ENCODE measurements at places on chromosomes 12 and 14.

DNA sequence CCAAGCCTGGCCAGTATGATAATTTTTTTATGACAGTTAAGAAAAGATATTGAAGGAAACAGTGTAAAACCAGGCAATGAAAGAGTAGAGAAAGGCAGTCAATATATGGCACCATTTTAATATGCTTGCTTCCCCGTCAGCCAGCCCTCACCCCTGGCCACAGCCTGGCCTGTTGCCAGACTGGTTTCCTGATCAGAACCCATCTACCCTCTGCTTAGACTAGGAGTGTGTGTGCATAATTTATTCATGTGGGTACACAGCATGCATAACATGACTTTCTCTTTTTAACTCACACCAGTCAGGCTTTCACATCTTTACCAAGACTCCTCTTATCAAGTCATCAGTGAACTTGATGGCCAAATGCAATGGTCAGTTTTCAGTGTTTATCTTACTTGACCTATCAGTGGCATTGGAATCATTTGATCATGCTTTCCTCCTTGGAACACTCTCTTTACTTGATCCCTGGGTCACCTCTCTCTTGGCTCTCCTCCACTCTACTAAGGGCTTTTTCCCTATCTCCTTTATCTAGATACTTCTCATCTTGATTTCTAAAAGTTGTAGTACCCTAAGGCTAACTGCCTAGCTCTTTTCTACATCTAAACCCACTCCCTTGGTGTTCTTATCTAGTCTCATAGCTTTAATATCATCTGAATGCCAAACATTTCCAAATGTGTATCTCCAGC lies 10.0 kb upstream of the GPR19 start:
- DNase-seq, result no peak

DNA sequence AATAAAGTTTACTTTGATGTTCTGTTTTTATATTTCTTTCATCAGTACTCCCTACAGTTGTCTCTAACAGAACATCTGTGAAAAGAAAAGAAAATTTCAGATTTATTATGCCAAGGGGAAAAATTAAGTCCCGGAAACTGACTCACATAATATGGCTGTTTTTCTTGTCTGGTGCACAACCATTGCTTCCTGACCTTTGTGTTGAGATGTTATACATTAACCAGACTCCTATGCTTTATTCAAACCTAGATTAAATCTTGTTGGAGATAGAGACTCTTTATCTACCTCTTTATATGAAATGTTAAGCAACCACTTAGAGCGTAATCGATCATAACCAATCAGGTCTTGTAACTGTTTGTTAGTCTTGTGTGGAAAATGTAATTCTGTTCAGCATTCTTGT lies 37.6 kb upstream of the BICD1 start:
- DNase-seq, result no peak

DNA sequence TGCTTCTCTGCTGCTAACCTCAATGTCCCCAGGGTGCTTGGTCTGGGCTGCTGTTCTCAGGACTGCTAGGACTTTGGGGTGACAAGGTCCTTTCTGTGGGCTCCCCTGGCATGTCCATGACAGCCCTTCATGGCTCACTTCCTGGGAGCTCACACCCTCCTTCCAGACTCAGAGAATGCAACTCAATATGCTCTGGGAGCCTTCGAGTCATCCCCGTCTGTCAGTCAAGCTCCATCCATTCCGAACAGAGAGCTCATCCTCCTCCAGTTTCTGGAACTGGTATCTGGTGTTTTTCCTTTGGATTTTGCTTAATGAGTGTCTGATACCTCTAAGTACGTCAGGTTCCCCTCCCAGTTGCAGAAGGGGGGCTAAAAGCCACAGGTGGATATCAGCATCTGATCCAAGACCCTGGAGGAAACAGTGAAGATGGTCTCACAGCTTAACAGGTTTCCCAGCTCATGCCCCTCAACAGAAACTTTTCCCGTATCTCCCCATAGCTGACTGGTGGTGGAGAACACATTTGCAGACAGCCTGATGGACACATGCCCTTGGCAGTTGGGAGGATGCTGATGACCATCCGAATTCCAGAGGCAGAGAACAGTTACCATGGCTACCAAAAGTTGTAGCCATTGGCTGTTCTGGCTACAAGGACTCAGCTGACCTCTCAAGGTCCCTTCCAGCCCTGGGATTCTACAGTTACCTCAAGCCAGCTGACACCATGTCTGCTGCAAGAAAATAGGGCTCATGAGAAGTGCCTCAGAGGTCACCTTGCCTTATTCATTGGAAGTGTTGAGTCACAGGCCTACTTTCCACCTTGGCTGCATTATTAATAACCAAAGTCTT lies 9.5 kb upstream of the RAB35 start:
- DNase-seq, result no peak

DNA sequence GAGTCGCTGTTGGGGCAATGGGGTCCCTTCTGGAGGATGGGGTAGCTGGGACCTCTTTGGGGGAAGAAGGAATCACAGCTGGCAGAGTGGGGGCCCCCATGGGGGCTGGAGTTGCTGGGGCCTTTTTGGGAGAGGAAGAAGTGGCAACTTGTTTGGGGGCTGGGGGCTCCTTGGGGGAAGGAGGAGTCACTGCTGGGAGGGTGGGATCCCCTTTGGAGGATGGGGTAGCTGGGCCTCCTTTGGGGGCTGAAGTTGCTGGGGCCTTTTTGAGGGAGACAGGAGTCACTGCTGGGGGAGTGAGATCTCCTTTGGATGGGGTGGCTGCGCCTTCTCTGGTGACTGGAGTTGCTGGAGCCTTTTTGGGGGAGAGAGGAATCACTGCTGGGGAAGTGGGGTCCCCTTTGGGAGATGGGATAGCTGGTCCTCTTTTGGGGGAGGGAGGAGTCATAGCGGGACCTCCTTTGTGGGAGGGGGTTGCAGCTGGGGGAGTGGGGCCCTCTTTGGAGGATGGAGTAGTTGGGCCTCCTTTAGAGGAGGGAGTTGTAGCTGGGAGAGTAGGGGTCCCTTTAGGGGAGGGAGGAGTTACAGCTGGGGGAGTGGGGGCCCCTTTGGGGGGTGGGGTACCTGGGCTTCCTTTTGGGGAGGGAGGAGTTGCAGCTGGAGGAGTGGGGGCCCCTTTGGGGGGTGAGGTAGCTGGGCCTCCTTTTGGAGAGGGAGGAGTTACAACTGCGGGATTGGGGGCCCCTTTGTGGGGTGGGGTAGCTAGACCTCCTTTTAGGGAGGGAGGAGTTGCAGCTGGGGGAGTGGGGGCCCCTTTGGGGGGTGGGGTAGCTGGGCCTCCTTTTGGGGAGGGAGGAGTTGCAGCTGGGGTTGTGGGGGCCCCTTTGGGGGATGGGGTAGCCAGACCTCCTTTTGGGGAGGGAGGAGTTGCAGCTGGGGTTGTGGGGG lies 7.9 kb downstream of the NACA start:
- DNase-seq, result no peak

- no peak for DNase-seq
Observed at GRCh38 chr12:100365411-100365810, 8.5 kb downstream of the SLC17A8 start.

DNA sequence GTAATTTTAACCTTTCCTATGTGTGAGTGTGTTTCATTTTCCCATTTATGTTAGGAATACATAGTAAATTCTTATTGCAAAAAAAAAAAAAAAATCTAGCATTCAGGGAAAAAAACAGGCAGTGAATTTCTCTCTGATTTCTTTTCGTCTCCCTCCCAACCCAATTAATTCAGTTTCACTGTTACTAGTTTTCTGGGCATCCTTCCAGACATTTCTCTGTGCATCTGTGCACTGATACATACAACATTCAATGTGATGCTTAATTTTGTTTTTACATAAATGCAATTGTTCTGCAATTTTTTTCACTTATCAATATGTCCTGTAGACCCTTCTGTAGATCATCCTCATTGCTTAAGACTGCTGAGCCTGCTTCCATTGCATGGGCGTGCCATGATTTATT lies 694.3 kb upstream of the TBX3 start:
- no peak for DNase-seq

DNA sequence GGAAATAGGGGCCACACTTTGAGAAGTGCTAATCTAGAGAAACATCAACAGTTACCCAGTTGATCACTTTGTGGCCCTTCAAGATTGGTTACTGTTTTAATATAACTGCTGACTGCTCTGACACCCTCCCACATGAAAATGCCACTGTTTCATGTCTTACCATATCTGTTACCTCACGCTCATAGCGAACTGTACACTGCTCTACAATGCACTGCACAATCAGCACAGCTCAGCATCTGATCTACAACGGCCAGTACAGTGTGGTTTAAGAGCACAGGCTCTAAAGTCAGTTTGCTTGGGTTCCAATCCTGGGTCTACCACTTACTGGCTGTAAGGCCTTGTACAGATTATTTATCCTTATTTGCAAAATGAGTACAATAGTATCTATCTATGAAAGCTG lies 39.1 kb downstream of the SPPL3 start:
- no peak for DNase-seq

DNA sequence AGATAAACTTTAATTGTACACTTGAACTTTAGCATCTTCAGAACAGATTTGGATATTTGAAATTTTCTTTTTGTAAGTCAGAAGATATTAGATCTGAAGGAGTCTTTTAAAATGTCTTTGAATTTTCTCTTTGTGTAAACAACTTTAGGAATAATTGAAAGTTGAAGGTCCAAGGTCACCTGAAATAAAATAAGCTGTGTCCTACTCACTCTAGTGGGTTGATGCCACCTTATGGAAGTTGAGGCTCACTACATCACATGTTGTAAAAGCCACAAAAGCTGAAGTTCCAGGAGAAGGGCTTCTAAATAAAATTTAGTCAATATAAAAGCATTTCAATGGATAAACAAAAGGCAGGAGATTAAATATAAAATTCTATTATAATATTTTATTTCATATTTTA lies 122.0 kb upstream of the ATXN7L3B start:
- DNase-seq, result no peak

GRCh38 chr14:35669782-35670181 lies 135.8 kb downstream of the INSM2 start:
- no peak for DNase-seq

- no peak for DNase-seq
Observed at GRCh38 chr14:47720281-47720680, 44.9 kb upstream of the MDGA2 start.

- DNase-seq, result no peak
Observed at GRCh38 chr12:94025756-94026155, 122.6 kb upstream of the PLXNC1 start.

GRCh38 chr14:68898248-68899032 lies 80.7 kb downstream of the ACTN1 start:
- no peak for DNase-seq

- no peak for DNase-seq
Observed at GRCh38 chr12:111046896-111047295, 126.5 kb upstream of the MYL2 start.

DNA sequence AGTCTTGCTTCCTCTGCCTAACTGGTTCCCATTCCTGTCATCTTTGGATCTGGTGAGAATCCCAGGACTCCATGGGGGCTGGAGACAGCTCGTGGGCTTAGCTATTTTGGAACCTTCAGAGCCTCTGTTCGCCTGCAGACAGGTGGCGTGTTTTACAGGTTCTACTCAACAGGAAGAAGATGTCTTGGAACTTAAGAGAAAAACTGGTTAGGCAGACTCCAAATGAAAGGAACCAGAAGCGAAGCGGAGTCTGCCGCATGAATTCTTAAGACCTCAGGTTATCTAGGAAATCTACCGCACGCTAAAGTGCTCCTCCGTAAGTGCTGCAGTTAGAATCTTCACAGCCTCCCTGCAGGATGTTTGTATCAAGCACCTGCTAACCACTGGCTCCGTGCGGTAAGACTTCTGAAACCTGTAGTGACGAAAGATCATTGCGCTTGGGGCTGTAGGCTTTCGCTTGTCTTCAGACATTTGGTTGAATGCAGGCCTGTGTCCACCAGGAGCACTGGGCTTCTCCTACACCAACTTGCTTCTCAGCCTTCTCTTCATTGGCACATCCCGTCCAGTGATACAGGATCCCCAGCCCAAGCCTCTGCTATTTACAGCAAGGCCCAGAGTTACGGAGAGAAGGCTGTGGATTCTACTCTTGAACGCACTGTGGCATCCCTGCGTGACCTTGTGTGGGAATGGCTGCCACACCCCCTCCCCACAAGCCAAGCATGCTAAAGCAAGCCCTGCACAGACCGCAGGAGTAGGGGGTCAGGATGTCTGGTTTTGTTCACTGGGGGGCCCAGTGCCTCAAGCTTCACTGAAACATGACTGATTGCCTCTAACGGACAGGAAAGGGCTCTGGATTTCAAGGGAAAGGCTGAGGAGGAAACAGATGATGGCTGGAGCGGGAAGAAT lies 35.0 kb downstream of the ACADS start:
- DNase-seq, result no peak

DNA sequence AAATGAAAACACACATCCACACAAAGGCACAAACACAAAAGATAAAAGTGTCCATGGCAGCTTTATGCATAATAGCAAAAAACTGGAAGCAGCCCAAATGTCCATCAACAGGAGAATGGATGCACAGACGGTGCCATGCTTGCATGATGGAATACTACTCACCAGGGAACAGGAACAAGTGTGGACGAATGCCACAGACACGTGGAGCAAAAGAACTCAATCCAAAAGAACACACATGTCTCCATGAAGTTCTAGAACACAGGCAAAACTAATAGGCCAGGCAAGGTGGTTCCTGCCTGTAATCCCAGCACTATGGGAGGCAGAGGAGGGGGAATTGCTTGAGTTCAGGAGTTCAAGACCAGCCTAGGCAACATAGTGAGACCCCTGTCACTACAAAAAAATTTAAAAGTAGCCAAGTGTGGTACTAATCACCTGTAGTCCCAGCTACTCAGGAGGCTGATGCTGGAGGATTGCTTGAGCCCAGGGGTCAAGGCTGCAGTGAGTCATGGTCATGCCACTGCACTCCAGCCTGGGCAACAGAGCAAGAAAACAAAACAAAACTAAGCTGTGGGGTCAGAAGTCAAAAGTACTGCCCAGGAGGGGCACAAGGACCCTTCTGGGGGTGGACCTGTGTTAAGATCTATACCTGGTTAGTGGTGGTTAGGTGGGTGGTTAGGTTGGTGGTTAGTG lies 7.3 kb upstream of the TMEM119 start:
- no peak for DNase-seq

DNA sequence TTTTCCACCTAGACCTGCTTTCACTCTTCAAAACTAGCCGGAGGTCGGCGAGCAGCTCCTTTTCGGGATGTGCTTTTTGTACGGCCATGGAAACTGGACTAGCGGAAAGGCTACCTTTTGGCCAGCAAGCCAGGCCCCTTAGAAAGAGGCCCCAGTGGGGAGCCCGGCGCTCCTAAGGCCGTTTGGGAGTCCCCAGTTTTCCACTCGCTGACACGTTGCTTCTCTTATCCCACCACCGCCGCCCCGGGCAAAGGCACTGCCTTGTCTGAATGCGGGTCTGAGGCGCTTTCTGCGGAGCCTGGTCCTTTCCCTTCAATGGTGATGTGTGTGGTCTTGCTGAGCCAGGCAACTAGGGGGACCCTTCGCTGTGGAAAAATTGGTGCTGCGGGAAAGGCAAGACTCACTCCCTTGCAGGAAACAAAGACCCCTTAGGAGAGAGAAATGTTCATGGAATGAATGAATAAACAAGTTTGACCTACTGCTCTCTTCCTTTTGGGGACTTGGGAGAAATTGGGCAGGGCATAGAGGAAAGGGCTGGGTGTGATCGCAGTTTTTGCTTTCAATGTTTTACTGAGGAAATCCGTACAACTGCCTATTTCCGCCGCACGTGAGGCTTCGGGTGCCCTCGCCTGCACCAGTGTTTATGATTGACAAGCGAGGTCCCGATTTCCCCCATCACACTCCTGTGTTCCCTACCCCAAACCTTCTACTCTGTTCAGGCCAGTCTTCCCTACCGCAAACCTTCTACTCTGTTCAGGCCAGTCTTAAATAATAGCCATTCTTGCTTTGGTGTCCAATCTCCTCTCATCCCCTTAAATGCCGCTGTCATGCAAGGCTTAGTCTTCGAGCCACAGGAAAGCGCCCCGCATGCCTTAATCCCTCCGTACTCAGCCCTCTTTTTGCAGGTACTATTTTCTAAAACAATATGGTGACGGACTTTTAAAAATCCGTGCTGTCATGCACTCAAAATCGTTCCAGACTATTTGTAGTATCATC lies 1.0 kb upstream of the SLC38A2 start:
- DNase-seq, result peak; percentile 70
